ENCODE measurements at places on chromosomes 12 and 14.
A peak's percentile ranks its signal among the peaks of the same experiment; 100 is the strongest.

DNA sequence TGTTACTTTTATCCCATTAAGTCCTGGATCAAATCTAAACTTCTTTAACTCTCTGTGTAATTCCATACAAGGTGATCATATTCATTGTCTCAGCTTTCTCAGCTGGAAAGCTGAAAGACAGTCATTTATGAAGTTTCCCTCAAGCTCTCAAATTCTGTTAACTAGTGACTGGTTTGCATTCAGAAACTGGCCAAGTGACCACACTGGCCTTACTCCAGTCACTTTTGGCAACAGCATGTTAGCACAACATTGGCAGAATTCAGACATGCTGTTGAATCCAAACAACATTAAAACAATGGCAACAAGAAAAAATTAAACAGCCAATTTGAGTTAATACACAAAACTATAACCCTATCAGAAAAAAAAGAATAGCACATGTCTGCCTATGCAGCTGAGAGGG, 343.3 kb downstream of the MDGA2 start:
- no peak for DNase-seq

GRCh38 chr14:93184391-93185348, at the start of the genes LYSET and MOAP1:
TSS of gene LYSET (plus strand) at chr14:93185317. CDS start at chr14:93185406, 89 bp downstream.
TSS of gene MOAP1 (minus strand) at chr14:93184897. CDS start at chr14:93184242, 655 bp downstream.
- peak; percentile 72 for DNase-seq

GRCh38 chr12:12465522-12465921, 97.1 kb downstream of the DUSP16 start:
- DNase-seq = no peak

DNA sequence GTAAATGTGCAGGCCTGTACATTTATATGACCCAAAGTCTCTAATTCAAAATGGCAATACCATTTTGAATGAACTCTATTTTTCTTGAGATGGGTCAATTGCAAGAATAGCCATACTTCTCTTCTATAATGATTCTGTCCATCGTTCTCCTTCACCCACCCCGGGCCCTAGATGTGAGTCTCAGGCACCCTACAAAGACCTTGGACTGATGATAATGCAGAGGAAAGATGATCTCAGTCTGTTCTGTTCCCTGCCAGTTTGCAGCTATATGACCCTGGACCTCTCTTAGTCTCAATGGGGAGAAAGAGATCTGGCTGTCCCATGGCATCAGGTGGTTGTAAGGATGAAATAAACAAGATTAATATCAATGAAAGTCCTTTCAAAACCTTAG, 30.1 kb downstream of the VCPKMT start:
- no peak for DNase-seq

DNA sequence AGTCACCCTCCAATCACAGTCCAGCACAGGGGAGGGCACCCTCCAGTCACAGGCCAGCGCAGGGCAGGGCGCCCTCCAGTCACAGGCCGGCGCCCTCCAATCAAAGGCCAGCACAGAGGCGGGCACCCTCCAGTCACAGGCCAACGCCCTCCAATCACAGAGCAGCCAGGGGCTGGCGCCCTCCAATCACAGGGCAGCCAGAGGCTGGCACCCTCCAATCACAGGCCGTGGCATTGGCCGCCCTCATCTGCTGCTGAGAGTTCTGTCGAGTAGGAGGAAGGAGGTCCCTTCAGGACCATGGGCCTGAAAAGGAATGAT, 26.6 kb downstream of the DDX51 start:
- DNase-seq = no peak

GRCh38 chr12:14576896-14577295, 9.2 kb upstream of the PLBD1 start:
- no peak for DNase-seq

DNA sequence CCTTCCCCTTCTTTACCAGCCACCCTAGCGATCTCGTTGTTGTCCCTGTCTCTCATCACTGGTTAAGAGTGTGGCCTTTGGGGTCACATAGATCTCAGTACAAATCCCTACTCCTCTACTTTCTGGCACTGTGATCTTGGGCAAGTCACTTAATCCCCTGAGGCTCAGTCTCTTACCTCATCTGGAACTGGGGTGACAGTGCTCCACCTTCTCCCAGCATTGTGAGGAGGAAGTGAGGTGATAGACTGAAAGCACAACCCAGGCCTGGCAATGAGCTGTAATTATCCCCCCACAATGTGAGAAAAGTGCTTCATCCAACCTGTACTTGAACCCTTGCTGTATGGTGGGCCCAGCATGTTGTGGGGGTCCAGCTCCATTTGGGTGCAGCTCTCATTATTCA, 48.0 kb downstream of the IRAK3 start:
- no peak for DNase-seq

GRCh38 chr12:23895792-23896218, 53.7 kb downstream of the SOX5 start:
- no peak for DNase-seq

DNA sequence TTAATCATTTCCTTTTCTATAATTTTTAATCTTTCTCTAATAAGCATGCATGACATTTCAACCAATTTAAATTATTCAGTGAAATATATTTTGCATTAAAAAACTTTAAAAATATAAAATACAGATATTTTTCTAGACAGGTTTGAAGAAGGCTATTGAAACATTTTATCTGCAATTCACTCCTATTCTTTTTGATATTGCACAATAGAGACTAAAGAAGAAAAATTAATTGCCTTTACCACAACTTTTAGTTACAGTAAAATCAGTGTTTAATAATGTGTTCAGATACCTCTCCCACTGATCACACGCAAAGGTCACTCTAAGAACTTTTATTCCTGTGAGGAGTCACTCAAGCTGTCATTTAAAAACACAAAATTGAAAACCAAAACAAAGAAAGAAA, 1416.7 kb downstream of the FSCB start:
- no peak for DNase-seq

DNA sequence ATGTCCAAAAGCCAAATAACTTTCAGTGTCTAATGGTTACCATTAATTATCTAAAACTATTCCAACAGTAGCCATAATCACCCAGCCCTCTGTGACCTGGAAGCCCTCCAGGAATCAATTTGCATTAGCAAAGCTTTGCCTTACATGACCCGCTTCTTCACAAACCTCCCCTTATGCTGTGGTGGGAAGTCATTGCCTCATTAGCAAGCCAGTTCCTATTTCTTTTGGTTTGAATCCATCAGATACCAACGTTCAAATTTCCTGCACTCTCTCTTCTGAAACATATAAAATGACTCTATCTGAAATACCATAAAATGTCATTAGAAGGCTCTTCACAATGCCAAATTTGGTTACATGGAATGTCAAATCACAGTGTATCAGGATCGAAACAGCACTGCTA, 268.3 kb upstream of the PRKD1 start:
- no peak for DNase-seq

DNA sequence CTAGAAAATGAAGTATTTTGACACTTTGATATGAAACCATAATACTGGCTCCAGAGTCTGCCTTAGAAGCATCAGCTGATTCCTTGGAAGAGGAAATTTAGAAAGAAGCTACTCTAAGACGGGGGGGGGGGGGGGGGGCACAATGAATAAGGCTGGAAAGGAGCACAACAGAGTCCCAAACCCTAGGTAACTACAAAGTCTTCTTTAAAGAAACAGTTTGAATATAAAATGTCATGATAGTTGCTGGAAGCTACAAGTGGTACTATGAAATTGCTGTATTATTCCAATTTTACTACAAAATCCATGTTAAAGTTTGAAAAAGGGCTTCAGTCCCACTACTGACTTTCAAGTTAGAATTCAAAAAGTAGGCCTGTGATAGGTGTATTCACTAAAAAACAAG, 31.6 kb downstream of the CDK17 start:
- DNase-seq = no peak

GRCh38 chr12:64671681-64672080, 61.4 kb downstream of the RASSF3 start:
- DNase-seq = no peak

DNA sequence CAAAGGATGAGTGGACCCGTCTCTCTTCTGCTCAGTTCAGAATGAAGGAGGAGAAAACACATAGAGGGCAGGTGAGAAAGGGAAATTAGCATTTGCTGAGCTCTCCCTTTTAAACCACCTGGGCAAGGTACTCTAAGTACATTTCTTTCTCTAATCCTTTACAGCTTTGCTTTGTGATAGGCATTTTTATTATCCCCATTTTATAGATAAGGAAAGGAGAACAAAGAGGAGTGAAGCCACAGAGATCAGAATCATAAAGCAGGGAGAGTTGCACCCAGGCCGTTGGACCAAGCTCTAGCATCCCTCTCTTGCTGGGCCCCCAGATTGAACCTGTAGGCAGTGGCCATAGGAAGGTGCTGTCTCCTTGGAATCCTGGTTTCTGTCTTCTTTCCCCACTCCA, 47.0 kb downstream of the VCPKMT start:
- no peak for DNase-seq

- no peak for DNase-seq
These were observed 12.1 kb downstream of the TRMT61A start for GRCh38 chr14:103540821-103541708.

DNA sequence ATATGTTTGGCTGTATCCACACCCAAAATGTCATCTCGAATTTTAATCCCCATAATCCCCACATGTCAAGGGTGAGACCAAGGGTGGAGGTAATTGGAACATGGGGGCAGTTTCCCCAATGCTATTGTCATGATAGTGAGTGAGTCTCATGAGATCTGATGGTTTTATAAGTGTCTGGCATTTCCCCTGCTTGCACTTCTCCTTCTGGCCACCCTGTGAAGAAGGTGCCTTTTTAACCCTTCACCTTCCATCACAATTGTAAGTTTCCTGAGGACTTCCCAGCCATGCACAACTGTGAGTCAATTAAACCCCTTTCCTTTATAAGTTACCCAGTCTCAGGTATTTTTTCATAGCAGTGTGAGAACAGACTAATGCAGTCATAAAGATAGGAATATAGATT, 216.7 kb upstream of the SSTR1 start:
- no peak for DNase-seq

DNA sequence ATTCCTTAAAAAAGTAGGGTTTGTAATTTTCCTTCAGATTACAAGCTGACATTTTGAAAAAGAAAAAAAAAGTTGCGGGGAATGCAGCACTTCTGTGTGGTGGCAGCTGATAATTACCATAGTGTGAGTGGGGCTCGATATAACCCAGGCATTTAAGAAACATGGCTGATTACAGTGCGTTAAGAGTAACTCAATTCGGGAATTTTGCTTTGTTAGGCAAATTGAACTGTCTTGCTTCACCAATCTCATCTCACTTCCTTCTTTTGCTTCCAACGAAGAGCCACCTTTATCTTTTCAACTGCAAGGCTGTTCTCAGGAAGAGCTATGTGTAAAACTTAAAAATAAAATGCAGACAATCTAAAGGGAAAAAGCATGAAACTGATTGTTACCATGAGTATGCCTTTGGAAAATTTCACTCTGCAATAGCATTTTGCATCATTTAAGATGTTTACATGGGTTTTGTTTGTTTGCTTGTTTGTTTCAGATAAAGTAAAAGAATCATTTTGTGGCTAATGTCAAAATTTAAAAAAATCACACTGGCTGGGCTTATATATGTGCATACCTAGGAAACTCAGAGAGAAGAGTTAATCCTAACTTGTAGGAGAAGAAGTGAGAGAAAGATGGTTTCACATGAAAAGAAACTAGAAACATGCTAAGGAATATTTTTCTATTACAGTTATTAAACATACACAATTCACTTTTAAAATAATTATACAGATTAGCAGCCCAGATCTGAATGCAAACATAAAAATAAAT, 295.9 kb upstream of the ATP2B1 start:
- no peak for DNase-seq

- DNase-seq = peak; percentile 75
These were observed 4.6 kb downstream of the SALL2 start for GRCh38 chr14:21521501-21521900.

- DNase-seq = no peak
These were observed 15.8 kb downstream of the TRIM9 start for GRCh38 chr14:51079085-51079484.

- DNase-seq = no peak
These were observed 66.9 kb downstream of the KNTC1 start for GRCh38 chr12:122593910-122594309.

- DNase-seq = no peak
These were observed 5.3 kb downstream of the ASB2 start for GRCh38 chr14:93970965-93971634.

- DNase-seq = no peak
These were observed 304.4 kb upstream of the RTL1 start for GRCh38 chr14:101207897-101208296.

DNA sequence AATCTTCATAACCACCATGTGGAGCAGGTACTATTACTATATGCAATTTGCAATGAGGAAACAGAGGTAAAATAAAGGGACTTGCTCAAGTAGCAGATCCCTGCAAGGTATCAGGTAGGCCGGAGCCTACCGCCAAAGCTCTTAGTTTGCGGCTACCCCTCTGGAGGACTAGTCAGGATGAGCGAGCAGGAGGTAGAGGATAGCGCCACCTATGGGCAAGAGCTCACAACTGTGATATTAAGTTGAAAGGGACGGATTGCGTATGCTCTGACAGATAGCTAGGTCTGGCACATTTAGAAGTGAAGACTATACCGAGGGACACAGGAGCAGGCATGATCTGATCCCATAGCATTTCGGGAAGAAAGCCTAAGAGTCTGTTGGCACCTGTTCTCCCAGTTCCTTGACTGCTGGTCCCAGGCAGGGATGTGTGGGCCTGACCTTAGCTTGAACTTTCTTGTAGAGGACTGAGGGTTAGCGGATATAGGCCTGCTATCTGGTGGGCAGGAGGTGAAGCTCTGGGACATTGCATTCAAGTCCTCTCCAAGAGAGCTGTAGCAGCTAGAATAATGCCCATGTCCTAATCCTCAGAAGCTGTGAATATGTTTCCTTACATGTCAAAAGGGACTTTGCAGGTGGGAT, 48.0 kb downstream of the SLC17A8 start:
- DNase-seq = peak; percentile 41

GRCh38 chr14:101834397-101834796, 72.9 kb downstream of the PPP2R5C start:
- DNase-seq = no peak

- no peak for DNase-seq
These were observed 14.8 kb upstream of the LRTM2 start for GRCh38 chr12:1805441-1806081.

DNA sequence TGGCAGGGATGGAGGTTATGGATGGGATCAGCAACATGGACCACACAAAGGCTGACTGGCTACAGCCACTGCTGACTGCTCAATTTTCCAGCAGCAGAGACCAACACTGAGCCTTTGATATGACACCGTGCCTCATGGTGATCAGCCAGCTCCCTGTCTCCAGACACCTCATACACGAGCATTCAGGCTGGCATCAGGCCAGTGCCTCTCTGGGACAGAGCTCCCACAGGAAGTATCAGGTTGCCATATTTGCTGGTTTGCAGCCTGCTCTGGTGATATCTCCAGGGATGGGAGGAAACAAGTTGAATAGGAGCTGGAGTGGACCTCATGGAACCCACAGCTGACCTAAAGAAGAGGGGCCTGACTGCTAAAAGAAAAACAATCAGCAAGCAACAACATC, 471.2 kb upstream of the ATXN7L3B start:
- DNase-seq = no peak

GRCh38 chr12:47114481-47114892, 34.7 kb upstream of the AMIGO2 start:
- DNase-seq = no peak

DNA sequence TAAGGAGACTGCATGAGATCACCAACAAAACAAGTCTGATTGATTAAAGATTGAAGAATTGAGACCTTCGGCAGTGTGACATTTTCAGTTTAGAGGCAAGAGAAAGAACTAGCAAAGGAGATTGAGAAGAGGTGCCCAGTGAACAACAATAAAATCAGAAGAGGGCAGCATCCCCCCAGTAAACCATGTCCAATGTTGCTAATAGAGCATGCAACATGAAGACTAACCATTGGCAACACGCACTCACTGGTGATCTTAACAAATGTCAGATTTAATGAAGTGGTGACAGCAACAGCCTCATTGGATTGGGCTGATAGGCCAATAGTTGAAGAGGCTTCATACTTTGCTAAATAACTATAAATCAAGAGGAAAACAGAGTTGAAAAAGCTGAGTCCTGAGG, 20.7 kb upstream of the TAS2R14 start:
- DNase-seq = no peak

Data from brain microvascular endothelial cell (primary cell).